ENCODE measurements at places on chromosomes 6 and 20.

DNA sequence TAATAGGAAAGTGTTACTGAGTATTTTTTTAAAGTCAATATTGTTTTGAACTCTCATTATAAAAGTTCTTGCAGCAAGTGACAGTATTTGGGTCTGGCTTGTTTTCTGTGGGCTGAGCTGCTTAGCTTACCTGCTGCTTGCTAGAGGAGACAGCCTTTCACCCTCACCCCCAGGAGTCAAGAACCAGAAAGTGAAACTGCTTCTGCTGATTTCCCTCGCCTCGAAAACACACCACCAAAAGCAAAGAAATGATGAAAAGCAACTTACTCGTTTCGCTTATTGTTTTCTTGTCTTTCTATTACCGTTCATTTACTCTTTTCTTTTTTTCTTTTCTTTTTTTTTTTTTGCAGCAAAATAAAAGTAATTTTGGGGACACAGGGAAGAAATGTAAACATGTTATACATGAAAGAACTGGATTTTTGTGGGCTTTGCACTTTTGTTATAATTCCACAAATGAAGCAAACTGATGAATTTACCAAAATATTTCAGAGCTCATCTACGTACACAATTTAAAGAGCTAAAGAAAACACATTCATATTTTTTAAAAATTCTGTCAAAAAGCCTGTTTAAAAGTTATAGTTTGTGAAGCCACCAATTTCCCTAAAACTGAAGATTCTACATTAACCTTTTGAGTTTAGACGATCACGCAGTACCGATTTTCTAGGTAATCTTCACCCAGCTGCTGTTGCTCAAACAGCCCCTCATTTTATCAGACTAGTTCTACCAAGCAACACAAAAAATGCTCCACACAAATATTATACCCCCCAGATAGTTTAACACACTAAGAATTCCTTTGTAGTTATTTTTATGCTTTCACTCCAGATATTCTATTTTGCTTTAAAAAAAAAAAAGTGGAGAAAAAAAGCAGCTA is 1.7 kb downstream of the SCML4 start:
- no peak for DNase-seq

GRCh38 chr6:42142118-42142835 is at the start of gene C6orf132:
C6orf132 (minus strand) TSS chr6:42142620; CDS start chr6:42142444, 176 bp downstream.
- peak; percentile 78 for DNase-seq

- DNase-seq = peak; percentile 15
Observed at GRCh38 chr6:146915671-146916127, 288.5 kb upstream of the STXBP5 start.

GRCh38 chr20:18831830-18832499 is 18.4 kb downstream of the SCP2D1 start:
- no peak for DNase-seq

DNA sequence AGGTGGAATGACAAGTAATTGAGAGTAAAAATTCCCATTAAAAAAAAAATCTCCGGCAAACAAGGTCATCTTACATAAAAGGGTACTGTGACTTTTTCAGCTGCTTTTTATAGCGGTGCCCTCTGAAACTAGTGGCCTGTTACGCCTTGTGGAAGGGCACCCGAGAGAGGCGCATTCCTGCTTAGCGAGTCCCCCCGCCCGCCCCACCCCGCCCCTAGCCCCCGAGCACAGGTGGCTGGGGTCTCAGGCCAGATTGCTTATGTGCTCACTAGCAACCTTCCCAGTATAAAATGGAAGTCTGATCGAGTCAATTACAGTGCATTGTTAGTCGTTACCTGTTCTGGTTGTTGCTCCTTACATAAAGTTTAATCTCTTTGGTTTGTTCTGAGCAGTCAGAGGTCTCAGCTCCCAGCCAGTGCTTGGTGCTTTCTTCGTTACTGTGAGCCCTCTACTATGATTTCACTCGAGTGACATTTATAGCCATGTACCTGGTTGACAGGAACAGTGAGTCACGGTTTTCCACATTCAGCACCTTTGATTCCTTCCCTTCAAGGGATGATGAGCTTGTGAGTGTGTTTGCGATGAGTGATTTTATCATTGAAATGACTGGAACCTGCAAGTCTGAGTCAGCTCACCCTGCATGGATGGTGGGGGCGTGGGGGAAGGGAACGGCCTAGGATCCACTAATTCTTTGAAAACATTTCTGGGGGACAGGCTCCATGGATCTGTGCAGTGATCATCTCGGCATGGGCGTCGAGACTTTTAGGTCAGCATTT is 47.6 kb downstream of the ZDHHC14 start:
- no peak for DNase-seq

DNA sequence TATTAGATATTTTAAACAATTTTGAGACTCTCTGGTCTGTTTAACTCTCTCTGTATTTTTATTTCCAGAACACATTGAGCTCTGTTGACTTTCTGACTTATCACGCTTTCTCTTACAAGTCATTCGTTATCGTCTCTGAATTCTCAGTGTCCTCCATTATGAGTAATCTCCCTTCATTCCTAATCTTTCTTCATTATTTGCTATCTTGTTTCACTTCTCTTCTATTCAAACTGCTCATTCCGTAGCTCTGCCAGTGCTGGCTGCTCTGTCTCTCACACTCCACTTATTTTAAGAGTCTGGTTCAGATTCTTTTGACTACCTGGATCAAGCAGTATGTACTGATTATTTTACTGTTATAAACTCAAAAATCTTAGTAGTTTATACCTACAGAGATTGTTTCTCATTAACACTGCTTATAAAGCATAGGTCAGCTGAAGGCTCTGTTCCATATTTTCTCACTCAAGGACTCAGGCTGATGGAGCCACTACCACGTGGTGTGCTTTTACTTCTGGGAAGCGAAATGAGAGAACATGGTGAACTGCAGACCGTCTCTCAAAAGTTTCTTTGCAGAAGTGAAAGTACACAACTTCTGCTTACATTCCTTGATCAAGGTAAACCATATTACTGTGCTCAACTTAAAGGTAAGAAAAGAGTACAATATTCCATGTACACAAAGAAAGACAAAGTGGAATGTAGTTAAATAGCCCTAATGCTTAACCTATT is 485.2 kb downstream of the GRIK2 start:
- DNase-seq = no peak

GRCh38 chr6:75213112-75213511 is 7.3 kb upstream of the COL12A1 start:
- no peak for DNase-seq

DNA sequence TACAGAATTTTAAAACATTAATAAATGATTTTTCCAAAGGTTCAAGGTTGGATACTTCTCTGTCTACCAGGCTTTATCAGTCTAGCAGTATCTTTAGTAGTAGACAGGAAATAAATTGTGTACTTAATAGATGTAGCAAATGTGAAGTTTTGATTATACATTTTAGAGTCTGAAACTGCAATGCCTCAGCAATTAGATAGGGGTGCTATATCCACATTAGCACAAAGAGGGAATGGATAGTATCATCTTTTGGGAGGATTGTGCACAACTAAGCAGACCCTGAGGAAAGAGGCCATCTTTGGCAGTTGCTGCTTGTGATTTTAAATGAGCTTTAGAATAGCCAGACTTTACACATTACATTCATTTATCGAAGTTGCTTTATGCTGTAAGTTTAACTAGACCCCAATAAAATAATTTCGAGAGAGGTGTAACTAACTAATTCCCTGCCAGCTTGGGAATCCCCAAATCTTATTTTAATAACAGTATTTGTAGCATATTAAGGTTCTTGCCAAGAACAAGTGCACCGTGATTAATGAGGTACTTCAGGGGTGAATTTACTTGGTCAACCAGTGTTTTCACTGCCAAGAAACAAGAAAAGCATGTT is 2.8 kb downstream of the KCNQ5 start:
- peak; percentile 38 for DNase-seq

- no peak for DNase-seq
Observed at GRCh38 chr6:169972101-169972651, 220.8 kb downstream of the ERMARD start.

- no peak for DNase-seq
Observed at GRCh38 chr6:129901910-129902309, 40.8 kb upstream of the TMEM244 start.

- DNase-seq = no peak
Observed at GRCh38 chr6:142907544-142907943, 37.4 kb downstream of the HIVEP2 start.

GRCh38 chr6:11589261-11589660 is 51.7 kb downstream of the TMEM170B start:
- no peak for DNase-seq

DNA sequence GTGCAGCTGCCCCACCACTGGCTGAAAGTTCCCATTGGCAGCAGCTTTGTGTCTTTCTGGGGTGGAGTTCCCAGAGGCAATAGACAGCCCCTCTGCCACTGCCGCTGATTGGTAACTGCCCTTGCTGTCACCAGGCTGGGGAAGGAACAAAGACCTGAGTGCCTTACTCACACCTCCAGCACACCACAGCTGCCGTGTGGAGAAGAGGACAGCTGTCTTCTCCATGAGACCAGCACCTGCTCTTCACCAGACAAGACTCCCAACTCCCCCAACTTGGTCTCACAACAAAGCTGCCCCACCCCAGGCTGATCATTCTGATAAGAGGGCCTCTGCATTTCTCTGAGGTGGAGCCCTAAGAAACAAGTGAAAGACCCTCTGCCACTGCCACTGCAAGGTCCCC is 39.7 kb upstream of the PTCHD4 start:
- DNase-seq = no peak

GRCh38 chr6:41676431-41676830 is 38.2 kb downstream of the MDFI start:
- DNase-seq = no peak

GRCh38 chr20:611843-612185 is 1.7 kb upstream of the TCF15 start:
- DNase-seq = no peak

GRCh38 chr6:122604676-122605075 is 5.5 kb upstream of the PKIB start:
- DNase-seq = no peak

DNA sequence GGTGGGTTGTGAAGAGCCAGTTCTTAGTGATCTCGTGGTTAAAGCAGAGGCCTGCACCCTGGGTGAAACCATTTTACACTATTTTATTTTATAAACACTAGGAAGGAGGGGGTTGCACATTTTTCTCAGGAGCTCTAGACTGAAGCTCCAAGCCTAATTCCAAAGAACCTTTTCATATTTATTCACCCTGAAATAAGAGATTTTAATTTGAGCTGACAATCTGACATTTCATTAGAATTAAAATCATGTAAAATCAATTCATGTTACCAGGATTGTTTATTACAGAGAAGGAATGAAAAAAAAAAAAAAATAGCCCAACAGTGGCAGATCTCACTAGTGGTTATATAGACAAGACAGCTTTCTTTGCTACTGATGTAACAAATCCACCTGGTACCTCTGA is 222.5 kb upstream of the SOX4 start:
- no peak for DNase-seq

- peak; percentile 87 for DNase-seq
Observed at GRCh38 chr6:129490521-129491255, 219.3 kb downstream of the ARHGAP18 start.

- DNase-seq = no peak
Observed at GRCh38 chr20:38453941-38454340, 18.7 kb upstream of the RALGAPB start.

DNA sequence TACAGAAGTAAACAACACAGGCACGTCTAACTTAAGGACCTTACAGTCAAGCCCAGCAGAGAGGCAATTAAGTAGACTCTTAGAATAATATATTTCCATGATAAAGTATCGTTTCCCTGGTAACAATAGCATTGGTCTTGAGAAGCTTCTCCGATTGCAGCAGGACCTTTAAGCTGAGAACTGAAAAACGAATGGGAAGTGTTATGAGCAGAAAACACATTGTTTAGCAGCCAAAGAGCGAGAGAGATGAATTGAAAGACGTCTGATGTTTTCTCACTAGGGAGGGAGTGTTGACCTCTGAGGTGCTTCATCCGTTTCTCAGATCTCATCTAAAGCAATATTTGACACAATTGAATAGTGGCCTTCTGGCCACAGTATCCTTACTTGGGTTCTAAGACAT is 855 bp downstream of the BYSL start:
- no peak for DNase-seq

DNA sequence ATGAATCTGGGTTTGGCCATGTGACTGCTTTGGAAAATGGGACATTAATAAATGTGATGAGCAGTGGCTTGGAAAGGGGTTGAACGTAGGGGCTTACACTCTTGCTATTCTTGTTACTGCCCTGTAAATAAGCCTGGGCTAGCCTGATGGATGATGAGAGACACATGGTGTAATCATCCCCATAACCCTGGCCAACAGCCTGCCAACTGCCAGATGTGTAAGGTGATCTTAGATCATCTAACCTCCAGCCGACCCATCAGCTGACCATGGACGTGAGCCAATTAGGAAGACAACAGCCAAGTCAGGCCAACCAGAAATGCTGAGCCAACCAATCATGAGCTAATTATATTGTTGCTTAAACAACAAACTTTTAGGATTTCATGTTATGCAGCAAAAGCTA is 25.2 kb downstream of the FBXO30 start:
- no peak for DNase-seq

- no peak for DNase-seq
Observed at GRCh38 chr6:83962582-83962981, 71.0 kb upstream of the MRAP2 start.

- no peak for DNase-seq
Observed at GRCh38 chr20:52577696-52578095, 386.1 kb upstream of the ZFP64 start.

- DNase-seq = peak; percentile 63
Observed at GRCh38 chr6:52361414-52361944, 472 bp upstream of the PAQR8 start.

DNA sequence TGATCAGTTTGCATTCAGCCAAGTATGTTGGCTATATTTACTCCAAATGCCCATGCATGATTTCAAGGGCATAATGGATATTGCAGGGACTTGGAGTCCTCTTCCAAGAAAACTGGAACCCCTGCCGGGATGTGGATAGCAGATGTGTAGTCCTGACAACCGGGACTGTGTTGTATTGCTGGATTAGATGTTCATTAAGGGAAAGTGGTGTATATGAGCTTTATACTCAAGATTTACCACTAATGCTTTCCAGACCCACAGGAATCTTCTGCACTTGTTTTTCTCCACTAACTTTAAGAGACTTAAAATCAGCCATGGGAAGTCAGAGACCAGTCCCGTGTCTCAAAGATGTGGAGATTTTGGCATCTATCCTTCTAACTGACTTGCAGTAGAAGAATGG is 770.9 kb downstream of the HDGFL1 start:
- no peak for DNase-seq

DNA sequence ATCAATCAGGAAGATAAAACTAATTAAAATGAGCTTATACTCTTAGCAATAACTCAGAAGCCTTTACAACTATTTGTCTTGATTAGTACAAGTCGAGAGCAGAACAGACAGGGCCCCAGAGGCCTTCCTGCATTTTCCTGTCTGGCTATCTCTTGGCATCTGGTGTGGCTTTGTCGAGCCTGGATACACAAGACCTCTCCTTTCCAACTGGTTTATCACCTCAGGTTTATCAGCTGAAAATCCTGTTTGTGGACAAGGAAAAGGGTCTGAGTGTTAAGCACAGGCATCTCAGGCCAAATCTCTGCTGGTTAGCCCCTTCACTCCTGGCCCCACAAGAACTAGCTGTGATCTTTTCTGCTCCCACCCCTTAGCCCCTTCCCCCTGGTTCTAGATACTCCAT is 32.6 kb downstream of the BAK1 start:
- DNase-seq = no peak

Data from AG20443 (cell line).